ENCODE measurements at places on chromosomes 3 and 15. TPM values are rescaled to one million over a fixed set of nuclear protein-coding genes. Genes with fewer than 3 reads are reported as not detected.

GRCh38 chr3:195715583-195716266, 5.1 kb upstream of the MUC20 start:
- no peak for DNase-seq

DNA sequence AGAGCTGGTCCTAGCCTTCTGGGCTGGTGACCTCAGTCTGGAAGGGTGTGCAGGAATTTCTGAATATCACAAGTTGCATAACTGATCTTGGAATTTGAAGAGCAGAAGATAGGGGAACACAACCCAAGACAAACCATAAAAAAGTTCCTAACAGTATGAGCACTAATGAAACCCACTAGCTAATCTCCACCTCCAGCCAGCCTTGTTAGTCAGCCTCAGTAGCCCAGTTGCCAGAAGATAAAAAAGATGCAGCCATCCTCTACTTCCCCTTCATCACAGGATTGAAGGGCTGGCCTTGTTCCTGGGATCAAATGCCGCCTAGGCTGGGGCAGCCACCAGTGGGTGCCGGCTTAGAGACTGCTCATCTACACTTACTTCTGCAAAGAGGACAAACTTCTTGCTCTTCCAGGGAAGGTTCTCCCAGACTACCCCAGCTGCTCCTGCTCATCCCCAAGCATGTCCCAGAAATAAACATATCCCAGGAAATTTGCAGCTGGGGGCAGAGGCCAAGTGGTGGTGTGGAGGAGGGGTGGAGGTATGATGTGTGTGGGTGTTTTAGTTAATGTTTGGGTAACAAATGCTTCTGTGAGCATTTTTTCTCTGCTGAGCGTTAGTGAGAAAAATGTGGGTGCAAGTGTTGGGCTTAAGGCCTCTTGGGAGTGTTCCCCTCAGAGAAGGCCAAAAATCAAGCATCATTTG, 9.2 kb upstream of the ITGA11 start:
- no peak for DNase-seq

- DNase-seq: no peak
Measured at GRCh38 chr3:126907557-126907956, 75.4 kb upstream of the PLXNA1 start.

Gene CD276
- total RNA-seq: 156 TPM

DNA sequence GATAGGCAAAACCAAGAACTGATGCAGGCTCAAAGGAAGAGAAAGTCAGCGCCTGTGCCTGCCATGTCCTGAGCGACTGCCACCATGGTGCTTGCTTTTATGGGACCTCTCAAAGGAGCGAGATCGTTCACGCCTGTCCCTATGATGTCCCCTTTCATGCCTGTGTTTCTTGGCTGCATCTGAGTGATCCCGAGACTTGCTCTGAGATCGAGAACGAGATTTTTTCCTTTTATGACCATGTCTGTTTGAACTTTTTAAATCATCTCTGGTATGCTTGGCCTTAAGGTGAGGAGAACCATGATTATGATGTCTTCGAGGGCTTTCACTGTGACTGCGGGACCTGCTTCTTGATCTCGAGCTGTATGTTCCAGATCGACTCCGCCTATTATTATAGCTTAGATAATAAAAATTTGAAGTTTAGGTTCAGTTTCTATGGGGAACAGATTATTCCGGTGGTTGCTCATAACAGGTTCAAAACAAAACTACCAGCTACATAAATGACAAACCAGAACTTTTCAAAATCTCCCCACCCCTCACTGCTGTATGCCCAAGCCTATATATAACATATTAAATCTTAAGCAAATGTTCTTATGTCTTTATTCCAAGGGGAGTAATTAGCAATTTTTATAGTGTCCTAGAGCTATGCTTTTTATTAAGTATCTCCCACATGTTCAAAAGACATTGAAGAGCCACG, 11.6 kb downstream of the CCNL1 start:
- DNase-seq: no peak

GRCh38 chr3:6321999-6322398, 538.9 kb upstream of the GRM7 start:
- no peak for DNase-seq

Gene CRBN
- 30.3 TPM for total RNA-seq

Gene SLC22A13
- total RNA-seq: 0.54 TPM

Data from H1 (cell line).